ENCODE measurements at places on chromosomes 2 and 18.

GRCh38 chr2:168192839-168193616, 54.4 kb downstream of the STK39 start:
- no peak for DNase-seq

DNA sequence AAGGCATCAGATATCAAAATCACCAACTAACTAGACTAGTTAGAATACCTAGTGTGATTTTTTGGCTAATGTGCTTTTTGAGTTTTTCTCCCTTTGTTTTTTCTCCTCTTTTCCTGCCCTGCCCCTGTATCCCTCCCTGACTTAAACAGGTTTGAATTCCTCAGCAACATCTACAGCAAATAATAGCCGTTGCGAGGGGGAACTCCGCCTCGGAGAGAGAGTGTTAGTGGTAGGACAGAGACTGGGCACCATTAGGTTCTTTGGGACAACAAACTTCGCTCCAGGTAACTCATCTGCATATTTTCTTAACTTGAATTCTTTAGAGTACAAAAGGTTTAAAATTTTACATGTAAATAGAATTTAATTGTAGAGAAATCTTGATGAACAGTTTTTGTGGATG, 45.0 kb downstream of the CLIP4 start:
- DNase-seq, result no peak

DNA sequence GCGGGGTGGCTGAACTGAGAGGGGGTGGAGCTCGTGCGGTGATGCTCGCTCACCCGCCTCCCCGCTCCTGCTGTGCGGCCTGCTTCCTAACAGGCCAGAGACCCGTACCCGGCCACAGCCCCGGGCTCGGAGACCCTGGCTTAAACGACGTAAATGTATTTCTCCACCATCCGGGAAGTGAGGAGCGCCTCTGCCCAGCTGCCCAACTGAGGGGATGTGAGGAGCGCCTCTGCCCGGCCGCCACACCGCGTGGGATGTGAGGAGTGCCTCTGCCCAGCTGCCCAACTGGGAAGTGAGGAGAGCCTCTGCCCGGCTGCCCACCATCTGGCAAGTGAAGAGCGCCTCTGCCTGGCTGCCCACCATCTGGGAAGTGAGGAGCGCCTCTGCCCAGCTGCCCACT, 110.6 kb downstream of the HS6ST1 start:
- DNase-seq, result no peak

DNA sequence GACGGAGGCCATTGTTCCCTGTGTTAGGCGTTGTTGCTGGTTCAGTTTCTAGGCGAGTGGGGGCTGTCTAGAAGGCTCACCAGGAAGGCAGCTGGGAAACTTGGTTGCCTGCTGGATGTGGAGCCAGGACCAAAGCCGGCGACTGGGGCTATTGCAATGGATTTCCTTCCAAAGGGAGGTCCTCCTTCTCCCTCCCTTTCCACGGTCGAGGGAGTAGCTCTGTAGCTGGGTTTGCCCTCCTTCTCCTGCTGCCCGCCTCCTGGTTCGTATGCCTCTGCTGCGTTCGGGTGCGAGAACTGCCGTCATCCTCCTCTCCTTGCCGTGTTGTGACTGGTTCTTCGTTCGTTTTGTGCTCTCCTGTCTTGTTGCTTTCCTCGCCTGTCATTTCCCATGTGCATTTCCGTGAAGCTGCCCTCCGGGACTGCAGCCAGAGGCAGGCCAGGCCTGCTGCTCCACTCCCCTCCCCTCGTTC, 203.4 kb downstream of the NEDD4L start:
- DNase-seq, result no peak

DNA sequence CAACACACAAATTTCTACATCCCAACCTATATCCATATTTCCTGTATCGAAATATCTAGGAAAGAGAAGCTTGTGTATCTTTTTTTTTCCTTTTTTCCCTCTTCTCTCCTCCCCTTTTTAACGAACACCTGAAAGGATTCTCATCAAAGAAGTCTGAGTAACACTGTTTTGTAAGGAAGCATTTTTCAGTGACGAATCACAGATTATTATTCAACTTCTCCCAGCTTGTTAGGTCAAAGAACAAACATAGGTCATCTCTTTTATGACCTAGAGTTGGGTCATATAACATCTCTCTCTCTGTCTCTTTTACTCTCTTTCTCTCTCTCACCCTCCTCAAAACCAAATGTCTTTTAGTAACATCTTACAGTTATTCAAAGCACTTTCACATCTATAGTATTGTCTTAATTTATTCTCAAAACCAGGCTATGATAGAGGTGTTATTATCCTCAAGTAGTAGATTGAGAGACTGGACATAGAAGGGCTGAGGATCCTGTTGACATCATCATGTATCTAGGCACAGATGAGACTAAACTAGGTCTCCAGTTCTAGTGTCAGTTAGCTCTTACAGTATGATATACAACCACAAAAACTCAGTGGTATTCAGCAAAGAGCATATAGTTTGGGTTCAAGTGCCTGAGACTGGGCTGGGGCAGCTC, 80.1 kb upstream of the SPOPL start:
- DNase-seq, result no peak

DNA sequence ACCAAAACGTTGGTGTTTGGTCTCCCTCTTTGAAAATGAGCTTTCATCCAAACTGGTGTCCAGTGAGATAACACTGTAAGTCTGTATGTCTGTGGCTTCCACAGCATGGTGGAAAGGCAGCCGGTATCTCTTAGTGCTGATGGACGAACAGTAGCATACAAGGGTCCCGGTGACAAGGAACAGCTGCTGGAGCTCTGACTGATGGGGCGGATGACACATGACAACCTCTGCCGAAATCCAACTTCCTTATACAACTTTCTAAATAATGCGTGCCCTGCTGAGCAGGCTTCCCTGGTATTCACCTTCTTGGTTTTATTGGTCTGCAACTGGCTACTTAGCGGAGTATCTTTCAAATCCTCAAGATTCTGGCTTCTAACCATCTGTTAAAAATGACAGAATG, 216.2 kb downstream of the SRBD1 start:
- DNase-seq, result no peak

GRCh38 chr2:174593574-174594203, 3.9 kb downstream of the WIPF1 start:
- no peak for DNase-seq

GRCh38 chr2:3073041-3073595, 304.5 kb downstream of the EIPR1 start:
- DNase-seq, result no peak

GRCh38 chr18:53749766-53750165, 474.7 kb downstream of the MBD2 start:
- DNase-seq, result no peak

GRCh38 chr2:32951672-32952071, 4.9 kb downstream of the LTBP1 start:
- no peak for DNase-seq

GRCh38 chr2:100554798-100555407, 7.9 kb upstream of the PDCL3 start:
- DNase-seq, result no peak

DNA sequence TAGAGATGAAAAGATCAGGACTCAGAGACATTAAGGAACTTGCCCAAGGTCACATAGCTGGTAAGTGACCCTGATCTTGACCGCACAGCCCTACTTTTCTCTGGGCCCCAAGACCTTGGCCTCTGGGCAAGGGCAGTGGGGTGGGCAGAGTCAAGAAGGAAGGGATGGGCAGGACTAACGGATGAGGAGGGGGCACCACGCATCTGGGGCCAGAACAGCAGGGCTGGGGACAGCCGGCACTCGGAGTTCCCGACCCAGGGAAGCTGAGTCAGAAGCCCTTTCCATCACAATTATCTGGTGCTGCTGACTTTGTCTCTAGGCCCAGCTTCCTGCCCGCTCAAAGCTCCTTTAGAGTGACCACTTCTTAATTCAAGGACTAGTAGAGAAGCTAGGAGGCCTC, 14.4 kb downstream of the CFAP65 start:
- no peak for DNase-seq

DNA sequence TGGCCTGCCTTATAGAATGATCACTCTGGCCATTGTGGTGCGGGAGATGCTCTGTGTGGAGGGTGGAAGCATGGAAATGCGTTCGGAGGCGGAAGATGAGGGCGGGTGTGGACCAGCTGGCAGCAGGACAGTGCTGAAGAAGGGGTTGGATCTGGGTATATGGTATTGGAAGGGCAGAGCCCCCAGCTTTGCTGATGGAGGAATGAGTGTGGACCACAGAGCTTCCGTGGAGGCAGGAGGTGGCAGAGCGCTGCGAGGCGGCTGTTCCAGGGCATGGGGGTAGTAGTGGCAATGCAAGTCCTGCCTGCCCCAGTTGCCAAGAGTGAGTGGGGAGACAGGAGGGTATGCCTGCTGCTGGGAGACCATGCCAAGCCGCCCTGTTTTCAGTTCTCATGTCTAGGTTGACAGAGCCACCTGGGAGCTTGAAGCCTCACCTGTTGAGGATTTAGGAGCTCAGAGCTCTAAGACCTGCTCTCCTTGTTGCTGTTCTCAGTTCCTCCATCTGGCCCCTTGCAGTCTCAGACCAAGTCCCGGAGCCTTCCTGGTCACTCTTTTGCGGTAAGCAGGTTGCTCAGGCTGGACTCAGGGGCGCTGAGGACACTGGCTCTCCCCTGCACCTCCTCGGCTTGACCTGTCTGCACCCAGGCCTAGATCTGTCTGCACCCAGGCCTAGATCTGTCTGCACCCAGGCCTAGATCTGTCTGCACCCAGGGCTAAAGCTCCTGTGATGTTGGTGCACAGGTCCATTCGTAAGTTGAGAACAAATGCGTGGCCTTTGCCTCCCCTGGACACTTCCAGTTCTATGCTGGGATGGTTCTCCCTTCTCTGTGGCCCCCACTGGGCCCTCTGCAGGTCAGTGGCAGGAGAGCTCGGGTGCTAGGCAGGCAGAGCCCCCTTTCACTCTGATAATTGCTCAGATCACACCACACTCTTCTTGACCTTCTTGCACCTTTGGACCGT, 290.5 kb upstream of the HS6ST1 start:
- peak; percentile 55 for DNase-seq

GRCh38 chr2:124193706-124194105, 168.6 kb downstream of the CNTNAP5 start:
- DNase-seq, result no peak

- no peak for DNase-seq
Measured at GRCh38 chr2:215931256-215931903, 82.0 kb downstream of the MREG start.

DNA sequence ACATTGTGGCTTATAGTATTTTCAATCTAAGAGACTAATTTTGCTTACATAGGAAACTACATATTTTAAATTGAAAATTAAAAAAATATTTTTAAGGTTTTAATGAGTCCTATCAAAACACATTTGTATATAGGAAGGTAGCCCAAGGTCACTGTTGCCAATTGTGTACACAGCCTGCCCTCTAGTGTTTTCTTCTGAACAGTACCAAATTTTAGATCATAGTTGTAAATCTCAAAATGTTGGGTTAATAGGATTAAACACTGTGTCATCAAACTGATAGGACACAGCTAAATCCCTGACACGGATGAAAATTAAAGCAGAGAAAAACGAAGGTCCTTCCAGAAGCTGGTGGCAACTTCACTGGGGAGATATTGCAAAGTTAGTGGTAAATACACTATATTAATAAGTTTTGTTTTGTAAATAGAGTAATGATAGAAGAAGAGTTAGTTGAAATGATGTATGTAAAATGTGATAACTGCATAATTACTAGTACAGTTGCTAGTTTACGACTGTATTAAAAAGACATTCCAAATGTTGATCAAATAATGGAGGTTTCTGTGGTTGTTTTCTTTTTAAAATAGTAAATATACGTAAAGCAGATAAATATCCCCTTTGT, 19.7 kb downstream of the CLUL1 start:
- DNase-seq, result no peak

DNA sequence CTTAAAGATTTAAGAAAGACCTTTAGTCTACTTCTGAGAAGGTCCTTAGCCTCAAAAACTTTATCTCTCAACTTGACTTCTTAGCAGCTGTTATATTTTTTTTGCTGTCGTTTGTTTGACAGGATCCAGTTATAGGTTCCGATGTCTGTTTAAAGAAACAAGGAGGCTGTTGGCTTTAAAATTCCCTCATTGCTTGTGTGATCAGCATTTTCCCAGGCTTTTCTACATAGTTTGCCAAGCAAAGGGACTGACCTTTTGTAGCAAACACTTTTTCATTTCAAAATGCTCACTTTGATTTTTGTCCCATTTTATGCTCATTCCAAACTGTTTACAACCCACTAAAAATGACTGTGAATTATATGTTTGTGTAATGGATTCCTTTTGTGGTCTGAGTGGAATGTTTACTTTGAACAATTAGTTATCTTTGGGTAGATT, 394.9 kb downstream of the ARHGAP15 start:
- no peak for DNase-seq

GRCh38 chr2:102253140-102253752, 58.1 kb upstream of the IL1RL1 start:
- no peak for DNase-seq

- DNase-seq, result no peak
Measured at GRCh38 chr2:216765761-216766262, 70.5 kb upstream of the IGFBP5 start.

- no peak for DNase-seq
Measured at GRCh38 chr2:37872192-37872750, 52.8 kb upstream of the RMDN2 start.

DNA sequence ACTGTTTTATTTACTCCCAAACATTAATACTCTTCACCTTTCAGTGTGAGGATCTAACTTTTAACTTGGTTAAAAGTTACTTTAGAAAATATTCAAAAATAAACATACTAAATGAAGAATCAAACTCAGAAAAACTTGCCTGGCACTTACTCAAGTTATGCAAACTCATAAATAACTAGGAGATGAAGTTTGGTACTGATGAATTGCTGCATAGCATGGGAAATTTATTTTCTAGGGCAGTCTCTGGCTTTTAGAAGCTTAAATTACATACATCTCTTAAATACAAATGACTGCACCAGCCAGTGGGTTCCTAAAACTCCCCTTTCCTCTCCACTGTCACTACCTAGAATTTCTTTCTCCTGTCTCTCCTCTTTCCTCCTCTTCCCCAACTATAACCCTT, 46.7 kb upstream of the CREB1 start:
- no peak for DNase-seq

DNA sequence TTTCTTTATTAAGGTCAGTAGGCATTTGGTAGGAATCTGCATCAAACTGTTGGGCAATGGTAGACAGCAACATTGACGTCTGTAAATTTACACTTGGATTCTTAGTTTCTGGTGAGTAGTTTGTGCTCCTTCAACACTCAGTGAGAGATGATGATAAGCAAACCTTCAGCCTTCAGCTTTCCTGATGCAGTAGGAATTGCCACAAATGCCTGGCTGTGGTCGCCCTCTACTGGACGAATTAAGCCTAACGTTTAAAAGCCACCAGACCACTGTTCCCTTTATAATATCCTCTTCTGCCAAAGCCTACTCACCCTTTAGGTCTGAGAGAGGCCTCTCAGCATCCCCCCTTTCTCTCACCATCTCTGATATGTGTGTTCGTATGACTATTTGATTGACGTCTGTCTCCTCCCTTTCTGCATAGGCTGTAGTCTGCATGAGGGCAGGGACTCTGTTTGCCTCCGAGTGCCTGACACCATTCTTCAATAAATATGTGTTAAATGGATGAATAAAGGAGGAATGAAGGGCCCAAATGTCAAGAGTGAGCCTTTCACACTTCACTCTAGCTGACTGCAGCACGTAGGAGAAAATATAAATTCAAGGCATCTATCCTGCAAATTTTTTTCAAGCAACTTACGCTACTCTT, 47.0 kb upstream of the PLEKHM3 start:
- DNase-seq, result no peak
